ENCODE measurements at places on chromosomes 7 and 10. TPM values are rescaled to one million over a fixed set of nuclear protein-coding genes. Genes with fewer than 3 reads are reported as not detected.

- H3K4me3 ChIP-seq, result no peak overlapping the region
- H3K4me1 ChIP-seq, result peaks cover 14% of the 10 kb centered on the region
Measured at GRCh38 chr7:44377681-44378421, 52.5 kb upstream of the CAMK2B start.

GRCh38 chr7:104873401-104873800, 140.6 kb upstream of the KMT2E start:
- H3K27me3 ChIP-seq, result no peaks in the 10 kb centered on the region
- no peak for DNase-seq
- no peak overlapping the region for H3K27ac ChIP-seq

DNA sequence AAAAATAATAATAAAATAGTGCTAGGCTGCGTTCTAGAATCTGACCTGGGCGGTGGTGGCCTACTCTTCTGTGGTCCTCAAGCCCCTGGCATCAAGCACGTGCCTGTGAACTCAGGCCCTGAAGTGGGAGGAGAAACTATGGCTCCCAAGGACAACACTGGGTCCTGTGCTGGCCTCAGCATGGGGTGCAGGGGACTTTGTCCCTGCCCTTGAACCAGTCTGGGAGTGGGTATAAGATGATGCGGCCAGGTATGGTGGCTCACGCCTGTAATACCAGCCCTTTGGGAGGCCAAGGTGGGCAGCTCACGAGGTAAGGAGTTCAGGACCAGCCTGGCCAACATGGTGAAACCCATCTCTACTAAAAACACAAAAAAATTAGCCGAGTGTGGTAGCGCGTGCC, 5.5 kb downstream of the ZP3 start:
- no peak overlapping the region for H3K27ac ChIP-seq
- H3K4me1 ChIP-seq, result no peaks in the 10 kb centered on the region
- H3K36me3 ChIP-seq, result no peaks in the 10 kb centered on the region
- DNase-seq, result no peak

DNA sequence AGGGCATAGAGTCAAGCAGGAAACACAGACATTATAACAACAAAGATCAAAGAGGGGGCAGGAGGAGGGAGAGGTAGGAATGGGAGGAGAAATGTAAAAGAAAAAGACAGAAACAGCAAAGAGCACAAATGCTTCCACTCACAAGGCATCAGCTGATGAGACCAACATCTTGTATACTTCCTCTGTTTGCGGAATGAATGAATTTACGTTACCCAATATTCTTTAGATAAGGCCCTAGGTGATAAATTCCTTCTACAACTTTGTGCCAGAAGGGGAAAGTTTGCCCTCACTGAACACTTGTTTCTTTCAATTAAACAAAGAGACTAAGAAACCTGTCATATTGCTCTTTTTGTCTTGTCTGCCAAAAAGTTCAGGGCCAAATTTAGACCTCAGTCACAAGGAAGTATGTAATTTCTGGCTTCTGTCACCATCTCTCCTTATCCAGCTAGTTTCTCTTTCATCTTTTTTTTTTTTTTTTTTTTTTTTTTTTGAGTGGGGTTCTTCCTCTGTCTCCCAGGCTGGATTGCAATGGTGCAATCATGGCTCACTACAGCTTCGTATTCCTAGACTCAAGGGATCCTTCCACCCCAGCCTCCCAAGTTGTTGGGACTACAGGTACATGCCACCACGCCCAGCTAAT, 116.4 kb upstream of the NANOS1 start:
- no peaks in the 10 kb centered on the region for H3K36me3 ChIP-seq
- DNase-seq, result no peak
- no peaks in the 10 kb centered on the region for H3K27me3 ChIP-seq
- H3K4me1 ChIP-seq, result no peaks in the 10 kb centered on the region

GRCh38 chr10:14751014-14751896, 23.4 kb downstream of the FAM107B start:
- H3K36me3 ChIP-seq, result no peaks in the 10 kb centered on the region
- H3K27ac ChIP-seq, result peak overlapping the region; percentile 63
- no peaks in the 10 kb centered on the region for H3K27me3 ChIP-seq
- H3K4me3 ChIP-seq, result peak overlapping the region; percentile 6
- peak; percentile 87 for DNase-seq

- peak overlapping the region; percentile 2 for H3K4me3 ChIP-seq
- H3K27me3 ChIP-seq, result no peaks in the 10 kb centered on the region
- H3K27ac ChIP-seq, result peak overlapping the region; percentile 89
- H3K36me3 ChIP-seq, result no peaks in the 10 kb centered on the region
- DNase-seq, result peak; percentile 27
- peaks cover 45% of the 10 kb centered on the region for H3K4me1 ChIP-seq
Measured at GRCh38 chr10:24382979-24383663, 174.2 kb downstream of the KIAA1217 start.

GRCh38 chr7:129247087-129247486, 22.3 kb downstream of the AHCYL2 start:
- no peak for DNase-seq
- H3K36me3 ChIP-seq, result no peaks in the 10 kb centered on the region
- no peaks in the 10 kb centered on the region for H3K27me3 ChIP-seq
- no peak overlapping the region for H3K27ac ChIP-seq

- peaks cover 1% of the 10 kb centered on the region for H3K27me3 ChIP-seq
- no peak overlapping the region for H3K27ac ChIP-seq
- H3K36me3 ChIP-seq, result no peaks in the 10 kb centered on the region
- DNase-seq, result no peak
Measured at GRCh38 chr7:74002474-74003017, 25.4 kb upstream of the ELN start.

DNA sequence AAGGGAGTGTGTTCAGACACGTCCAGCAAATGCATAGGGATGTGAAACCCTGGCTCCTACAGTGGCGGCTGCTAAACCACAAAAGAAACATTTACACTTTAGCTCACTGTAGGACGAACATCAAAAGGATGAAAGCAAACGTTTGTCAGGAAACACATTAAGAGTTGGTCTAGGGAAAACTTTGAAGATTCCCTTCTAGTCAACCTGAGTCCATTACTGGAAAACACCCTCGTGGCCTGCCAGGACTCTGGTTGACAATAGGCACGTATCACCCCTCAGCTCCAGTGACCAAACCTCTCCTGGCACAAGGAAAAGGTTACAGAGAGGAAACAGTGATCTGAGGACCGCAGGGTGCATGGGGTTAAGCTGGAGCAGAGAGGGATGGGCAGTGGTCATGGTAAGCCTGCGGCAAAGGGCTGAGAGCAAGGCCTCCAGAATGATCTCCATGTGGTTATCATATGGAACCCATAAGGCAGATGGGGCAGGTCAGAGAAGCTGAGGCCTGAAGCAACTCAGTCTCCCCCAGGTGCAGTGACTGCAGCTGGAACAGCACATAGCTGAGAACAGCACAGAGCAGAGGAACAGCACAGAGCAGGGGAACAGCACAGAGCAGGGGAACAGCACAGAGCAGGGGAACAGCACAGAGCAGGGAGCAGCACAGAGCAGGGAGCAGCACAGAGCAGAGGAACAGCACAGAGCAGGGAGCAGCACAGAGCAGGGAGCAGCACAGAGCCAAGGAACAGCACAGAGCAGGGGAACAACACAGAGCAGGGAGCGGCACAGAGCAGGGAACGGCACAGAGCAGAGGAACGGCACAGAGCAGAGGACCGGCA, 49.9 kb downstream of the CHST15 start:
- H3K27ac ChIP-seq, result no peak overlapping the region
- no peak for DNase-seq
- peaks cover 30% of the 10 kb centered on the region for H3K36me3 ChIP-seq
- peaks cover 3% of the 10 kb centered on the region for H3K27me3 ChIP-seq
- H3K4me3 ChIP-seq, result peak overlapping the region; percentile 32

DNA sequence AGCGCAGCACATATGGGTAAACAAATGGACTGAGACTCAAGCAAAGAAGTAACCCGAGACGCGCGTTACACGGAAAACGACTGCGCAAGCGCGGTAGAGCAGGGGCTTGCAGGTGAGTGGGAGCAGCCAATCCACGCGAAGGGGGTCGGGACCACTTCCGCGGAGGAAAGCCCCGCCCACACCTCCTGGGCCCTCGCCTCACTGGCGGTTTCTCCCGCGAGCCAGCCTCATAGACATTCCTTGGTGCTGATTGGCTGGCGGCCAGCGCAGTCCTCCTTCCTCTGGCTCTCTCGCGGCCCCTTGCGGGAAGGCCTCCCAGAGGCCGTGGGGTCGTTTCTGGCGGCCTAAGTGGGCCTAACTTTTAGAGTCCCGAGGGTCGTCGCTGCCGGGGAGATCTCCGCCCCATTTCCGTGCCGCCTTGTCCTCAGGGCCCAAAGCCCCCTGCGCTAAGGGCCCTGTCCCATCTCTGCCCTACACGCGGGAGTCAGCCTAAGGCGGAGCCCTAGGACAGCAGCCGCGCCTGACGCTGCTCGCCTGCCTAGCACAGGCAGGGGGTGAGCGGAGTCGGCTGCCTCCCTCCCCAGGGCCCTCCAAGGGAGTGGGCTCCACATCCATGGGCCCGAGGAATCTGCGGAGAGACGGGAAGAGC, 9.1 kb upstream of the FXYD4 start:
- no peaks in the 10 kb centered on the region for H3K4me1 ChIP-seq
- H3K27me3 ChIP-seq, result no peaks in the 10 kb centered on the region
- peak; percentile 94 for DNase-seq
- H3K4me3 ChIP-seq, result peak overlapping the region; percentile 71
- no peaks in the 10 kb centered on the region for H3K36me3 ChIP-seq

DNA sequence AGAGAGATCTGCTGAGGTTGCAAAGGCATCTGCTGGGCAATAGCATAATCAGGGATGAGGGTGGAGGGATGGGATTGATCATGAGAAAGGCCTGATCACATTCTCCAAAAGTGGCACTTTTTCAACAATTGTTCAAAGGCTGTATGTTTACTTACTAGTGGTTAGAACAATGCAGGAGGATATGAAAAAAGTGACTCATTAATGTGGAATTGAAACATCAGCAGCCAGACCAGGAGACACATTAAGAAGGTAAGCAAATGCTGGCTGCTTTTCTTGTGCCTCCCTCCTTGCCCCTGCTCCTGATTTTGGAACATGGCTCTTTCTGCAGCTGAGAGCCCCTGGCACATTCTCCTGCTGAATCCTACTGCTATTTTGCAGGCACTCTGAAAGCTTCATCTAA, 63.5 kb downstream of the FAM204A start:
- no peak for DNase-seq
- H3K4me1 ChIP-seq, result no peaks in the 10 kb centered on the region
- no peak overlapping the region for H3K27ac ChIP-seq
- no peak overlapping the region for H3K4me3 ChIP-seq
- H3K36me3 ChIP-seq, result no peaks in the 10 kb centered on the region
- no peaks in the 10 kb centered on the region for H3K27me3 ChIP-seq

- no peak overlapping the region for H3K4me3 ChIP-seq
- no peaks in the 10 kb centered on the region for H3K27me3 ChIP-seq
- no peaks in the 10 kb centered on the region for H3K36me3 ChIP-seq
- DNase-seq, result no peak
Measured at GRCh38 chr7:26900251-26900650, 35.9 kb upstream of the SKAP2 start.

DNA sequence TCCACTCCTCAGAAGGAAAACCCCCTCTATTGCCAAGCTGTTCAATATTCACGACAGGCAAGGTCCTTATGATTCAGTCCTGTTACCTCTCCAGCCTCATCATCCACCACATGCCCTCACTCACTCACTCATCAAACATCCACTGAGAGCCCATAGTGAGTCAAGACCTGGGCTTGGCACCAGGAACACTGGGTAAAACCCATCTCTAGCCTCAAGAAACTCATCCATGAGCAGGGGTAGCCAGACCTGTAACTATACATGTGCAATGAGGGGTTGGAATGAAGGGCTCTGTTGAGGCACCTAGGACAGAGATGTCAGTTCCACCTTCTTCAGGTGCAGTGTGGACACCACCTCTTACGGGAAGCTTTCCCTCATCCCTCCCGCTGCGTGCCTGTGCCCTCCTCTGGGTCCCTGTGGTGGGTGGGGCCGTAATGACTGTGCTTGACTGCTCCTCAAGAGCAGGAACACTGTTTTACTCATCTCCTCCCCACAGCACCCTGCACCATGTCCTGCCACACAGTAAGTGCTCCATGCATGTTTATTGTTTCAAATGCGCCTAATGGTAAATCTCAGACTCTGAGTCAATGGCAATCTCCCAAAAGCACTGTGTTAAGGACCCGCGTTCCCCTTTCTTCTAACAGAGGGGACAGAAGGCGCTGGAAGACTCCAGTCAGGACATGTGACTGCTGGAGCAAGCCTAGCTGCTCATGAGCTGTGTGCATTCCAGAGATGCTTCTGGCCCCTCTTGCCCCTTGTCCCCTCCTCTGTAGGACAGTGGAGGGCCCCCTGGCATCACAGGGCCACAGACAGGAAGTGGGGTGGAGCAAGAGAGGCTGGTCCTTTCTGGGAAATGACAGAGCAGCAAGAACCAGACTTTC, 95.4 kb downstream of the HIPK2 start:
- H3K4me3 ChIP-seq, result no peak overlapping the region
- DNase-seq, result no peak
- no peaks in the 10 kb centered on the region for H3K27me3 ChIP-seq
- peaks cover 54% of the 10 kb centered on the region for H3K4me1 ChIP-seq
- peaks cover 7% of the 10 kb centered on the region for H3K36me3 ChIP-seq

CALHM1 gene
- not detected for polyA plus RNA-seq

TMEM176B gene
- 3.9 TPM for polyA plus RNA-seq

TSPAN33 gene
- polyA plus RNA-seq, result 2.2 TPM

CPA4 gene
- 0.09 TPM for polyA plus RNA-seq
